Epithelial cell of umbilical artery (primary cell): ENCODE measurements at places on chromosomes 4 and X. TPM values are rescaled to one million over a fixed set of nuclear protein-coding genes. Genes with fewer than 3 reads are reported as not detected.

Gene CABS1
- total RNA-seq, result not detected in 2 replicates

Gene GPRASP2
- total RNA-seq, result 15.6 and 17.9 TPM in 2 replicates

Gene IL2
- total RNA-seq, result not detected in 2 replicates

Gene HPGDS
- not detected in 2 replicates for total RNA-seq
